ENCODE measurements at places on chromosomes 4 and X.

GRCh38 chr4:85986266-85986665, 373.6 kb downstream of the MAPK10 start:
- no peak for DNase-seq

DNA sequence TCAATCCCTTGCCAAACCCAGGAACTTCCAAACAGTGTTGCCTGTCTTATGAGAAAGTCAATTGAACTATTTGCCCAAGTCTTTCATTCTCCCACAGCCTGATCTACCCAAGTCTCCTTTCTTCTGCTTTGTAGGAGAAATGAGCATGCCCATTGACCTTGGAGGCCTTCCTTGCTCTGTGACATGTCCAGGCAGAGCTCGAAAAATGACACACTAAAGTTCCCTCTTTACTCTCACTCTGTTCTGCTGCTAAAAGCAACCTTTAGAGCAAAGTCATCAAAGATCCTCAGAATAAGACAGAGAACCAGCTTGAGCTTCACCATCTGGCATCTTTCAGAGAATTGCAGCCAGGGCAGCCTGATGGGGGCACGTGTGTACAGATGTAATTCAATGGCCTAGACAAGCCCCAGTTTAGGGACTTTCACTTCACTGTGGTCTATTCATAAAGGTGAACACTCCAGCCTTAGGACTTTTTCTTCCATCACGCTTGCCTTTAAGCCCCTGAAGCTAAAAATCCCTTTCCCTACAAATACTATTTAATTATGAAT, 136.4 kb downstream of the AMELX start:
- no peak for DNase-seq

DNA sequence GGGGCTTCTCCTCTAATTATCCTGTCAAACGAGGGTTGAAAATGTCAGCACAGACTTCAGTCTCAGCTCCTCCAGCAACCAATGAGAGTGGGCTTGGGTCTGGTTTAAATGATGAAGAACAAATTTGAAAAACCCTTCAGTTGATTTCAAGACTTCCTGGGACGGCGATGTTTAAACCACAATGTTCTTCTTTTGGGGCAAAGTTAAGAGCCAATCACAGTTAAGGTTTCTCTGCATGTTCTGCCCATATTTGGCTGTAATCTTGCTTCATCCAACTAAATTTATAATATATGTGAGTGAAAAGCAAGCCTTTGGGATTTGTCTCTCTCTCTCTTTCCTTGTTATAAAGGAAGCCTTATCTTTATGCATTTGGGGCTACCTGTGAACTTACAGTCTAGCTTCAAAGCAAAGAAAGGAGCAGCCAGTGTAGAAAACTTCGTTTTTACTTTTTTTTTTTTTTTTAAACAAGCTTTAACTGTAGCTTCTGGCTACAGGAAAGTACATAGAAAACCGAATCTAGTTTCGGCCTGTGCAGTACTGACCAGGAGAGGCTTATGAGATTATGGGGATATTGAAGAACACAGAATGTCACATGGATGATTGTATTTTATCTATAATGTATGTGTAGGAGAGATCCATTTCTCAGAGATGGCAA, 46.8 kb upstream of the FAM9C start:
- DNase-seq: no peak

- DNase-seq: no peak
Observed at GRCh38 chrX:122625821-122626220, 558.3 kb upstream of the GRIA3 start.

DNA sequence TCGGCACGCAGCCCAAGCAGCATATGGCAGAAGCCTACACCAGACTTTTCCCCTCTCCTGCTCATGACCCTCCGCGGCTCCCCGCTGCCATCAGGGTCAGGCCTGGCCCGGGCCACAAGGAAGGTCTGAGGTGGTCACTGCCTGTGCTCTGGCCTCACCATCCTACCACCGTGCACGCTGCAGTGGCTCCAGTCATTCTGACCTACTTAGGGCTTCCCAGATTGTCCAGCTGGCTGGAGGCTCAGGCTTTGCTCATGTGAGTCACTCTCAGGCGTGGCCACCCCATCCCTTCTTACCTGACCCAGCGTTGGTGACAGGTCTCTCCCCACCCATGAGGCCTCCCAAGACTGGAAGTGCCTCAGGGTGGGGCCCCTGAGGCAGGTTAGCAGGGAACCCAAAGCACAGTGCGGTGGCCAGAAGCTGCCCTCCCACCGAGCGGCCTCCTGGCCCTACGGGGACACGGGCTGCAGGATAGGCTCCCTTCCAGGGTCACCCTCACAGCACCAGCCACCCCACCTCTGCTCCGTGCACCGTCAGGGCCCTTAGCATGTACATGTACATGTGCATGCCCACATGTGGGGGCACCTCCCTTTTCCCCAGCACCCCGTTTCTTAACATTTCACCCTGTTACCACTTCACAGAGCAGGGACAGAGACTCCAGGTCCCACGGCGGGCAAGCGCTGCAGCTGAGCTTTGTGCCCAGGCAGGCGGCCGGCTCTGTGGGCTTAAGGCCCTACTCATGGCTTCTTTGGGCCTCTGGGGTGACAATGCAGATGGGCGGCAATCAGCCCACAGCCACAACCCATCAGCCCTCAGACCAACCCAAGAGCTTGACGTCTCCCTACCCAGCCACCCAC, 2.2 kb downstream of the TREX2 start:
- DNase-seq: no peak

GRCh38 chrX:31319586-31319985, 247.7 kb upstream of the FTHL17 start:
- no peak for DNase-seq

DNA sequence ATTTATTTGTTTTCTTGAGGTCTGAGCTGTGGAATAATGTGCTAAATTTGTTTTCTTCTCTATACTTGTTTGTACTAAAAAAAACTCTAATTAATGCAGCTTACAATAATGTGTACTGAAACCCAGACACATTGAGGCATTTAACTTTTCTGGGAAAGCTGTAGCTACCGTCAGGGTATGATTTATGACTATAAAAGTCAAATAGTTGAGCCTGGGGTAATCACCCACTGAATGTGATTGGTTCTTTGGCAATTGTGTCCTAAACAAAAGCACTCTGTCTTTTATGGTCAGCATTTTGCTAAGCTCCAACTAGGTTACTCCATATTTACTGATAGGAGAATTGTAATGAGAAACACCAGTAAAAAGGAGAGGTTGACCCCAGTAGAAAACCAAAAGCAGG, 65.9 kb upstream of the CBLL2 start:
- no peak for DNase-seq

DNA sequence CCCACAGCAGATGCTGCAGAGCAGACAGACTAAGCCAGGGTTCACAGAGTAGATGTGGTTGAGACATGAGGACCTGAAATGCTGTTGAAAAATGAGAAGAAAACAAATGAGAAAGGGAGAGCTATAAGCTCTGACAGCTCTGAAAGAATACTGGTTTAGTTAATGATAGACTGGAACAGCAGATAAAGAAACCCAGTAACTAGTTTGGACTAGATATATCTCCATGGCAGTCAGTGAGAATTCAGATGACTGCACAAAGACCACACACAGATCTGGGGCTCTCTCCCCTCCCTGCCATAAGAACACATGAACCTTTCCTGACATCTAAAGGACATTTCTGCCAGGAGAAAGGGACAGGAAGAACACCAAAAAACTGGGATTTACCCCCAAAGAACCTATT, 8.2 kb downstream of the NAA11 start:
- DNase-seq: no peak
